Glutamatergic neuron (in vitro differentiated cells): ENCODE measurements at places on chromosomes 6 and 20. TPM values are rescaled to one million over a fixed set of nuclear protein-coding genes. Genes with fewer than 3 reads are reported as not detected.
A peak's percentile ranks its signal among the peaks of the same experiment; 100 is the strongest.

DNA sequence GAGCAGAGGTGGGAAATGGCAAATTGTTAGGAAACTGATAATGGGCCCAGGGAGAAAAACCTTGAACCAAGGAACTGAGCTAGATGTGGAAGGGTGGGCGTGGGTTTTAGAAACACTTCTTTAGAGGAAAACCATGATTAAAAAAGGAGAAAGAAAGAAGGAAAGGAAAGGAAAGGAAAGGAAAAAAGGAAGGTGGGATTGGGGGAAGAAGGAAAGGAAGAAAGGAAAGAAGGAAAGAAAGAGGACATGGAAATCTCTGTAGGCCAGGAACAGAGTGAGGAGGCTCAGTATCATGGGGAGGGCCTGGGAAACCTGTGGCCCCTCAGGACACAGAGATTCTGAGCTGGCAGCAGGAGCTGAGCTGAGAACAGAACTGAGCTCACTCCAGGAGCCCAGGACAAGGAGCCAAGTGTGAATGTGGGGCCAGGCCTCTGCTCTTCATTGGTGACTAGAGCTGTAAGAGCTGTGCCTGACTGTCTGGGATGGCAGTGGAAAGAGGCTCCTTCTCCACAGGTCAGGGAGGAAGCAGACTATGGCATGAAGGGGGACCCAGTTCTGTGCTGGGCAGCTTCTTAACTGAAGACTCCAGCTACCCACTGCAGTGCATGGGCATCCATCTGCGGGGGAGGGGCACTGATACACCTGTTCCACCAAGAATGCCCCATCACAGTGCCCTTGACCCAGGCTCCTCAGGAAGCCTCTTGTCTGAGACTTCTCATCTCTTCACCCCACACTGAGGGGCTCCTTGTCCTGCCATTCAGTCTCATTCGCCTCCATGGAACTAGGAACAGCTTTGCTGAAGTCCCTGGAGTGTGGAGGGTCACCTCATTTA lies 116.1 kb upstream of the BACH2 start:
- DNase-seq: no peak

DNA sequence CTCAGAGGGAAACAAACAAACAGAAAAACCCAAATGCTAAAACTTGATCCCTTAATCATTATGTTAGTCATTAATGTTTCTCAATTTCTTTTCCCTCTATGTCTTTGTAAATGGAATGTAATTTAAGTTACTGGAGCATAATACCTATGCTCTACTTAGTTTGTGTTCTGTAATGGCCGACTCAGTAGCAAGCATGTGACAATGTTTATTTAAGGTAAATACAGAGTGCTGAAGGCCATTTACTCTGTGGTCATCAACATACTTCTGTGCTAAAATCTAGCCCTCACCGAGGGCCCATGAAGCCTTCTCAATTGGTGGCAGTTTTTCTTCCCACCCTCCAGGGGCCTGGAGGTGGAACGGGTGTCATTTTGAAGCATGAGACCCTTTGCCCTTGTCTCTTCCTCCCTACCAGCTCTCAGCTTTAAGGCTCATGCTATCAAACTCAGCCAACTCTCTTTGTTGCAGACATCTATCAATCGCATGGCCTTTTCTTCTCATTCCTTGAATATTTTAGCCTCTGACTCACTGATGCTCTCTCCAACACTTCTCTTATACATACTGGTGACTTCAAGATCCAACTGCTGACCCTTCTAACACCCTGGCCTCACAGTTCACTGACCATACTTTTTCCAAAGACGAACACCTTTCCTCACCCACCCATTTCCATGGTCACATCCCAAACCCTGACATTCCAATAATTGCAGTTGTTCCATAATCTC lies 48.2 kb downstream of the STX7 start:
- no peak for DNase-seq

- DNase-seq: no peak
Observed at GRCh38 chr20:63826753-63827152, 4.3 kb downstream of the ZBTB46 start.

GRCh38 chr6:3163248-3163594 lies 5.9 kb upstream of the TUBB2A start:
- no peak for DNase-seq

The CNR1 gene
- total RNA-seq: 143 TPM

- no peak for DNase-seq
Observed at GRCh38 chr6:3355358-3356055, 96.8 kb downstream of the PSMG4 start.

GRCh38 chr6:150394053-150394898 lies 25.5 kb downstream of the IYD start:
- no peak for DNase-seq

- peak; percentile 57 for DNase-seq
Observed at GRCh38 chr6:35024551-35025054, 116.5 kb downstream of the TCP11 start.

GRCh38 chr6:73340048-73340447 lies 14.0 kb downstream of the DPPA5 start:
- no peak for DNase-seq

DNA sequence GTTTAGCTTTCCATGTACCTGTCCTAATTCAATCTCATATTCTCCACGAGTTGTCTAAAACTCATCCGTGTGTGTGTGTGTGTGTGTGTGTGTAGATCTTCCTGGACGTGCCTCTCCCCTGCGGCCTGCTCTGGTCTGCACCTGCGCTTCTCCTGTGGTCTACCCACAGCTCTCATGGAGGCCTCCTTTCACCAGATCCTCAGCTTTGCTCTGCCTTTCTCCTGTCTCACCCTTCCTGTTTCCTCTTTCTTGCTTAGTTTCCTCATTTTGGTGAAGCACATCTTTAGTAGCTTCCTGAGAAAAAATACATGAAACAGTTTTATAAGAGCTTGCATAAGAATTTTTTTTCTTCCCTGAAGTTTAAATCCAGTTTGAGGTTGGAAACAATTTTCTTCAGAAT lies 18.1 kb downstream of the SLX4IP start:
- DNase-seq: no peak

The BPIFA1 gene
- total RNA-seq: not detected

DNA sequence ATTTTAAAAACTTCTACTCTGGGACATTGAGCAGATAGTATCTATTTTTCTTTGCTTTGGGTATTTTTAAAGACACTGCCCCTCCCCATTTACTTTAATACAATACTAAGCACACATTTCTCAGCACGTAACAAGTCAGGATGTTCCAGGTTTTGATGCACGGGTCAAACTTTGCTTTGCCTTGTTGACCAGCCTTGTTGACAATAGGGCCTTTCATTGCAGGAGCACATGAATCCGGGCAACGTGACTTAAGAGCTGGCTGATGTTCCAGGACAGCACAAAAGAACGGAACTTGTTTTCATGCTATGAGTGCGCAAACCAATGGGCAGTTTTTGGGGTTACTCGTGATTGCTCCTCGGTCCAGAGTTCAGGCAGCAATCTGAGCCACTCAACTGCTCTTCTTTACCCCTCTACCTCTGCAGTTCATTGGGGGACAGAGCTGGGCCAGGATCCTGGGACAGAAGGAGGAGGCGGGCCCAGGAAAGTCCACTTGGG lies 78.6 kb upstream of the SLC22A16 start:
- no peak for DNase-seq

DNA sequence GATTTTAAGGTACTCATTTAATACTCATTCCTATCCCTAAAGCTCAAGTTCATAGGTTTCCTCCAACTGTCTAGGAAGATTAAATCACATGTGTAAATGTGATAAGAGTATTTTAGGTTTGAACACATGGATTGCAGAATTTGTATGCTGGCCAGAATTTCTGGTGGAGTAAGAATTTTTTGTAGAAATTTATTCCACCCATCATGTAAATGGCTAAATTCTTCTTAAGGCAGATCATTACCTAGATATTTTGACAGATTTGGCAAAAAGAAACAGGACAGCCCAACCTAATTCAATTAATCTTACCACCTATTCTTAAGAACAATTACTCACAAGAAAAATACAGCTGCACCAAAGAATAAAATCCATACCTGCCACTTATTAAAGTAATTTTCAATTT lies 261.6 kb downstream of the GRIK2 start:
- no peak for DNase-seq

The ARFGAP1 gene
- 93.6 TPM for total RNA-seq

- DNase-seq: no peak
Observed at GRCh38 chr6:38443352-38444144, 196.2 kb downstream of the BTBD9 start.

DNA sequence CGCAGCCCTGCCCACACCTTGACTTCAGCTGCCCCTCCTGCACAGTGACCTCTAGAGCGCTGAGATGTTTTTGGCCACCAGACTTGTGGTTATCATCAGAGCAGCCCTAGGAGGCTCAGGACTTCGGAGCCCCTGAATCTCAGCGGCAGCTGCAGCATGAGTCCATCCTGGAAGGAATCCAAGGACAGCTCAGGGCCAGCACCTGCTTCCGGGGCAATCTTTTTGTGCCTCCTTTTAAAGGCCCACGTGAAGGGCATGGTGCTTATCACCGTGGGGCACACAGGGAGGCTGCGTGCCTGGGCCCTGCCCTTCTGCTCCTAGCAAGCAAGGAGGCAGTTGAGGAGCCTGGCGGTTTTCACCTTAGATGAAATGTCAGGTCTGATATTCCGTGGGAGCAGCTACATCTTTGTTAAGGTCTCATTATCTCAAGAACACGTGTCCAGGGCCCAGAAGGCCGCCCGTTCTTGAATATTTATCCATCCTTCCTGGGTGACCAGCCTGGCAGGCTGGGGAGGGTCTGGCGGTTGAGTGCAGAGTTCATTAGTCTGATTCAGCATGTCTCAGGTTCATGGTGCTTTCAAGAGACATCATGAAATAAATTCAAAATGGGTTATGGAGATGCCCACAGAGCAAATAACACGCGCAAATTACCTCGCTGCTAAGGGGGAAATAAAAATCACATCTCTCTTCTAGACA lies 392.4 kb downstream of the TAF4 start:
- no peak for DNase-seq

DNA sequence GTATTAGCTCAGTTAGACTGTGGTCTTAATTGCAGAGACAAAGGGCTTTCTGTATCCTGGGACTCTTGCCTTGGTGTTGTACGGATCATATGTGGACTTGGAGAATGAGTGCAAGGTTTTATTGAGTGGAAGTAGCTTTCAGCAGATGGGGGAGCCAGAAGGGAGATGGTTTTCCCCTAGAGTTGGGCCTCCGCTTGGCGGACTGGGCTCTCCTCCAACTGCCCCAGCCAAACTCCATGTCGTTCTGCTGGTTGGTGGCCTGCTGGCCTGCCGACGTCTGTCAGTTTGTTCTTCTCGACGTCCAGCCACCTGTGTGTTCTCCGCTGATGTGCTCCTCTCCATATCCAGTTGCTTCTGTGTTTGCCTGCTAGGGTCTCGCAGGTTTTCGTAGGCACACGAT lies 189.5 kb upstream of the FLRT3 start:
- DNase-seq: no peak

DNA sequence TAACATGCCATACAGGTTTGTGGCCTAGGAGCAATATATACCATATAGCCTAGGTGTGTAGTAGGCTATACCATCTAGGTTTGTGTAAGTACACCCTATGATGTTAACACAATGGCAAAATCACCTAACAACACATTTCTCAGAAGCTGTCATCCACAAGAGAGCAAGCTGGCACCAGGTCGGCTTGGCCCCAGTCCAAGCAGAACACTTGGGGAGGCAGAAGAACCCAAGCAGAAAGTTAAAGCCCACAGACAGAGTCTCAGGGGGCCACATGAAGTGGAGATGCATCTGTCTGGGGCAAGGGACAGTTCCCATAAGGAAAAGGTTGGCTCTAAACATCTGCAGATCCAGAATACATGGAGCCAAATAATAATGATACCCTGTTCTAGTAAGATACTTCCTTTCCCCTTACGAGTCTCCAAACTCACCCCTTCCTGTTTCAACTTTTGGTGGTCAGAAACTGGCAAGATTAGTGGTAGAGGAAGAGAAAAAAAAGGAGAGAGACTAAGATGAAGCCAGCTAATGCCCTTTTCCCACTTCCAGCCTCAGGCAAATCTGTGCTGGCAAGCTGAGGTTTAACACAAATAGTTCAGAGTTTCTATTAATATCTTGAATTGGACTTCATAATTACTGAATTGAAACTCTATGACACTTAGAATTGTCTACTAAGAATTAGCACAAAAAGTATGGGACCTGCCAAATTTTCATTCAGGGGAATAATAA lies 29.5 kb downstream of the TCF21 start:
- no peak for DNase-seq

DNA sequence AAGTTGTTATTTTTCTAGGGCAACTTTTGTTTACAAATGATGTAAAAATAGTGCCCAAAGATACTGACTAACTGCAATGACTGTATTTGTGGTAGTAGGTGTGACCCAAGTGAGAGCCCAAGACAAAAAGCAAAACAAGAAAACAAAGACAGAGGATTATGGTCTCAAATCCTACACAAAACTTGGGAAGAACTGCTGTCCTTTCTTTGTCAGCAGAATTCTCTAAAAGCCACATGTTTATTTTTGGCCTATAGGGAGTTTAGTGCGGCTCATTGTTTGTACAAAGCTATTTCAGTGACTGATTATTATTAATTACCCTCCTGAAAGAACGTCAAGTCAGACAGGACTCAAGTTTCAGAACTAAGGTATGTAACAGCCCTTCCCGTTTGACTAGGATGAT lies 509.2 kb upstream of the SLC35B3 start:
- DNase-seq: no peak

The SOBP gene
- 16.1 TPM for total RNA-seq

The TNFRSF21 gene
- total RNA-seq: 27.1 TPM
